BE2C (cell line): ENCODE measurements at places on chromosomes 2 and 18.

GRCh38 chr2:85988175-85988913 is 99.6 kb upstream of the ST3GAL5 start:
- no peak for DNase-seq

DNA sequence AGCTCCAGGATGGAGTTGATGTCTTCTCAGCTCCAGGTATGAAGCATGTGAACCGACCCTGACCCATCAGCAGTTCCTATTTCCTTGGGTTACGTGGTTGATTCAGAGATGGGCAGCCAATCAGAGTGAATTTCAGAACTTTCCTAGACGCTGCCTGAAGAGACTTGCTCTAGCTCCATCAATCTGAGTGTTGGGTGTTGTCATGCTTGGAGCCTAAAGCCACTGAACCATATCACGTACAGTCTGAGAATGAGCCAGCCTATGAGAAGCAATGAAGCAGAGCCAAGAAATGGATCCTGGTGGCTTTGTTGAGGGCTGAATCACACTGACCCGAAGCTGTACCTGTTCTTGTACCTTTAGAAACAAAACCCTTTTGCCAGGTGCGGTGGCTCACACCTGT is 19.6 kb upstream of the KLF7 start:
- DNase-seq, result no peak

DNA sequence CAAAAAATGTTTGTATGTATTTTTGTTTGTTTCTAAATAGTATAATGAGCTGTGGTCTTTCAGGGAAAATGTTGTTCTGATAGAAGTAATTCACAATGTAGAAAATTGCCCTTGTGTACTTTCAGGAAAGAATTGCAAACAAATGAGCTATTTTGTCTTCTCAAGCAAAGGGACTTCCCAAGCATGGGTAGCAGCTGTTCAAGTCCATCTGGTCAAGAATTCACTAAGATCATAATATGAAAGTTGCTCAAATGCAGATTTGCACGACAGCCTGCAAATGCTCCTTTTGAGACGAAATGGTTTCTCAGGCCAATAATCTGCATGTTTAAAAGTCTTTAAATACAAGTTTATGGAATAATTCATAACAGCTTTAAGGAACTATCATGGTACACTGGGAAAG is 51.9 kb upstream of the HNMT start:
- no peak for DNase-seq

DNA sequence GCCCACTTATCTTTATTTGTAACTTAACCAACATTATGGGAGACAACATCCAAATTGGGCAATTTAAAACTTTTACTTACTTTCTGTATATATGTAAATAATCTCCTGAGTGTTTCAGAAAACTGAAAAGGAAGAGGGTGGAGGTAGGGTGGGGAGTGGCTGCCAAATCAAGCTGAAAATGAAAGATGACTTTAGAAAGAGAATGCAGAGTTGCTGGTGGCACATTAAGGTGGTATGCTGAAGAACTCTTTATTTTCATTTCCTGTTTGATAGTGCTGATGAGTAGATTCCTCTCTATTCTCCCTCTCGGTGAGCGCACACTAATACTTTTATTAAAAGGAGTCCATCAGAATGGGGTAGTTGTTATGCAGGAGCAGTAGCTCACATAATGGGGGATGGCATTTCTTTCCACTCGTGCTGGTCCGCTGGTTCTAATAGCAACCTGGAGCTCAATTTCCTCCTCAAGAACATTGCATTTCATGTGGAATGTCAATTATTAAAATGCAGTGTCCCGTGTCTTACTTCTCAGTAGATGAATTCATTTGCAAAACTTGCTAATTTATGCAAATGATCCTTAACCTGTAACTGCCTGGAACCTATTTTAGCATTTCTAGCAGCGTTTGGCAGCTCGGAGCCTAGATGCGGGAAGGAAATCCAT is 466.9 kb upstream of the HNRNPA3 start:
- no peak for DNase-seq

GRCh38 chr2:23384551-23385343 is at the start of gene KLHL29:
Gene KLHL29 (plus strand): TSS chr2:23385179. CDS start chr2:23562197, 177,018 bp downstream.
- DNase-seq, result peak; percentile 91

DNA sequence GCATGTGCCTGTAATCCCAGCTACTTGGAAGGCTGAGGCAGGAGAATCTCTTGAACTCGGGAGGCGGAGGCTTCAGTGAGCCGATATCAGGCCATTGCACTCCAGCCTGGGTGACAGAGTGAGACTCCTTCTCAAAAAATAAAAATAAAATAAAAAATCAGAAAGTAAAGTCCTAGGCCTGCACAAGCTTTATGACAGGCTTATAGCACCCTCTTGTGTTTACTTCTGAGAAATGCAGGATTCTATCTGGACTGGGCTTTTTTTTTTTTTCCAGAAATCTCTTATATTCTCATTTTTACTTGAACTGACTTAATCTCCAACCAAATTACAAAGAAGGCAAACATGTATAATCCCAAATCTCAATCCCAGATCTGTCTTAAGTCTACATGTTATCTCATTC is 26.1 kb upstream of the REG3G start:
- DNase-seq, result no peak

- DNase-seq, result no peak
Observed at GRCh38 chr18:35192415-35192814, 48.4 kb upstream of the ZNF397 start.

- no peak for DNase-seq
Observed at GRCh38 chr2:166560022-166560421, 66.0 kb upstream of the SCN7A start.

DNA sequence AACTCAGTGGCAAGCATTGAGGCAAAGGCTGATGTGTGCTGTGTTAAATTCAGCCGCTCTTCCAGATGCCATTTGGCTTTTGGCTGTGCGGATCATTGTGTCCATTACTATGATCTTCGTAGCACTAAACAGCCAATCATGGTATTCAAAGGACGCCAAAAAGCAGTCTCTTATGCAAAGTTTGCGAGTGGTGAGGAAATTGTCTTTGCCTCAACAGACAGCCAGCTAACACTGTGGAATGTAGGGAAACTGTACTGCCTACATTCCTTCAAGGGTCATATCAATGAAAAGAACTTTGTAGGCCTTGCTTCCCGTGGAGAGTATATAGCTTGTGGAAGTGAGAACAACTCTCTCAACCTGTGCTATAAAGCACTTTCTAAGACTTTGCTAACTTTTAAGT is 195.5 kb upstream of the RAB12 start:
- no peak for DNase-seq

GRCh38 chr18:45415614-45416013 is 199.7 kb upstream of the SLC14A2 start:
- no peak for DNase-seq

- no peak for DNase-seq
Observed at GRCh38 chr18:48740851-48741485, 202.1 kb downstream of the CTIF start.

- DNase-seq, result no peak
Observed at GRCh38 chr2:40957508-40957907, 505.6 kb upstream of the SLC8A1 start.

GRCh38 chr2:73111073-73112025 is 1.4 kb downstream of the RAB11FIP5 start:
- no peak for DNase-seq

DNA sequence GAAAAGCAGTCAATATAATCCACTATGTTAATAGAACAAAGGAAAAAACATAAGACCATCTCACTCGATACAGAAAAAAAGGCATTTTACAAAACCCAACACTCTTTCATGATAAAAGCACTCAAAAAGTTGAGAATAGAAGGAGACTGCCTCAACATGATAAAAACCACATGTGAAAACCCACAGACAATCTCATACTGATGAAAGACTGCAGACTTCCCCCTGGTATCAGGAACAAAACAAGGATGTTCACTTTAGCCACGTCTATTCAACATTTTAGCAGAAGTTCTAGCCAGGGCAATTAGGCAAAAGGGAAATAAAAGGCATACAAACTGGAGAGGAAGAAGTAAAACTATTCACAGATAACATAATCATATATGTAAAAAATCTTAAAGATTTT is 285.9 kb downstream of the EIPR1 start:
- no peak for DNase-seq

DNA sequence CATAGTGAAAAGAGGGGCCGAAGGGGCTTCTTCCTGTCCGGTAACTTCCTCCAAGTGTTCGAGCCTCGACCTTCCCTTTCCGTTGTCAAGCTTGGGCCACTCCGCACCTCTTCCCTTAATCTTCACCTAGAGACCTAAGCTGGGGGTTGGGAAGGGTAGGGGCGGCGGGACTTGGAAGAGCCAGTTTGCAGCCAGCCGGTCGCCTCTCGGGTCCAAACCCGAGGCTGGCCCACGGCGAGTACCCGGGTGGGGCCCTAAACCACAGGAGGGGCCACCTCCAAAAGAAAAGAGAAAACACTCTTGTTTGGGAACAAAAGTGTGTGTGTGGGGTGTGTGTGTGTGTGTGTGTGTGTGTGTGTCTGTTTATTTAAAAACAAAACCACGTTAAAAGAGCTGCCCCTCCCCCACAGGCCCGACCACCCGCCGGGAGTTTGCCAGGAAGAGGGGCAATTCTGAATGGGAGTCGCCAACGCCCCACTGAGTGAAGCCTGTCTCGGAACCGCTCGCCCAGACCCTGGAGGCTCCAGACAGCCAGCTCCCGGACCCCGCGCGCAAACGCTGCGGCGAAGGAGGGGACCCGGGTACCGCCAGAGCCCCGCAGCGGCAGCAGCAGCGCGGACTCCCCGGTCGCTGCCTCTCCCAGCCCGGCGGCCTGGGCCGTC is 488 bp upstream of the RHOB start:
- peak; percentile 34 for DNase-seq
